ENCODE measurements at places on chromosomes 7 and 10.

GRCh38 chr10:43252166-43252782 lies 14.6 kb downstream of the RASGEF1A start:
- no peak for DNase-seq

DNA sequence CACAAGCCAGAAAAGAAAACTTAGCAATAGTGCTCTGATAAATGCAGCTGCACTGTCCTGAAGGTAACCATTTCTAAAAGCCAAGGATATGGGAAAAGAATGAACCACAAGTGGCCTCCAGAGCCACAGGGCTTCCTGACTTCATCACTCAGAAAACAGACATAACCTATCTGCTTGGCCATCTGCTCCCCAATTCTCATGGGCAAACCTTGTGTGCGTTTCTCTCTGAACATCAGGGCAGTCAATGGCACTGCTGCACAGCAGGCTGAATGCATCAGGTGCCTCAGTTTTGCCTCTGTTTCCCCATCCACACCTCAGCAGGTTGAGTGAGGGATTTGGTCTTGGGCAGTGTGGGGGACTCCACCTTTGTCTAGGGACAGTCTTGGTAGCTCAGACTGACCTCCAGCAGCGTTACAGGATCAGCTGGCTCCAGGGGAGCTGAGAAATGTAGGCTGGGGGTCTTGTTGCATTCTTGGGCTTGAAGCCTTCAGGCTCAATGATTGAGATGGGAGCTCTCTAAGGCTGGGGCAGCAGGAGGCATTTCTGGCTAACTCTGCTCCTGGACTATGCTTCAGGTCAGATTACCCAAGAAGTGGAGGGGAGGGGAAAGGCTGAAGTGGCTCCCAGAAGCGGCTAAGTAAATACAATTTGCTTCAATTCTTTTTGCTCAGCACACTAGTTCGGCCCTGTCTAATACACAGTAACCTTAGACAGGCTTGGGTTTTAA lies 23.6 kb upstream of the PDLIM1 start:
- no peak for DNase-seq

DNA sequence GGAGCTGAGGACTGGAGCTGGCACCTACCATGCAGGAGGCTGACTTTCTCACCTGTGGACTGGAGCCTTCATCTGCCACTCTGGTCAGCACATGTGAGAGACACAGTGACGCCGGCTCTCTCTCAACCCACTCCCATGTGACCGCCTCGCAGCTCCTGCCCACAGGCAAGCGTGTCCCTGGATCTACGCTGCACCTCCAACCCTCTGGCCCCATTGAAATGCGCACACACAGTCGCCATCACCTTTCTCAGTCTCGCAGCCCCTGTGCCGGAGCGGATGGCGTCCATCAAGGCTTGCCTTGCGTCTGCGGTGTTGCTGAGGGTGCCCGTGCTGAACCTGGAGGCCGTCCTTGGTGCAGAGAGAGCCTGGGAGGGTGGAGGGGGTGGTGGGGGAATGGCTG lies 242.2 kb upstream of the GRB10 start:
- DNase-seq: no peak

DNA sequence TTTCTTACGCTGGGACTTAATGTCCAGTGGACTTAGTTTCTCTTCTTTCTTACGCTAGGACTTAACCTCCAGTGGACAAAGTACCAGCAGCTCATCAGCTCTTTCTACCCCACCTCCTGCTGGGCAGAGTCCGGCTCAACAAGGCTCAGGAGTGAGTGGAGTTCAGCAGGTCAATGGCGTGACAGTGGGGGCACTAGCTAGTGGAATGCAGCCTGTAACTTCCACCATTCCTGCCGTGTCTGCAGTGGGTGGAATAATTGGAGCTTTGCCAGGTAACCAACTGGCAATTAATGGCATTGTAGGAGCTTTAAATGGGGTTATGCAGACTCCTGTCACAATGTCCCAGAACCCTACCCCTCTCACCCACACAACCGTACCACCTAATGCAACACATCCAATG lies 199.7 kb downstream of the MLLT10 start:
- DNase-seq: no peak

DNA sequence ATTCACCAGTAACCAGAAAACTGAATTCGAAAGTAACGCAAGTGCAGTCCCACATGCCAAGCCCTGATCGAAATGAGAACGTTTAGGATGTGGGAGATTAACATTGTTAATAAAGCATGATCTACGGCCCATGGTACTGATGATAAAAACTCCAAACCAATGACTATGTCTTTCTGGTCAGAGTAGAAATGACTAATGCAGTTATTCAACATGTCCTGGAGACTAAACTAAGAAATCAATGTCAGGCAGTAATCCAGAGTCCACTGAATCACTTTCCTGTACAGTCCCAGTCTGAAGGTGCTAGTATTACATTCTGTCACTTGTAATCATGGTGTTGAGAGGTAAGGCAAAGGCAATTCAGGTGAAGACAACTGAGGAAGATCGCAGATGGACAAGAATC lies 14.4 kb downstream of the NPSR1 start:
- no peak for DNase-seq

DNA sequence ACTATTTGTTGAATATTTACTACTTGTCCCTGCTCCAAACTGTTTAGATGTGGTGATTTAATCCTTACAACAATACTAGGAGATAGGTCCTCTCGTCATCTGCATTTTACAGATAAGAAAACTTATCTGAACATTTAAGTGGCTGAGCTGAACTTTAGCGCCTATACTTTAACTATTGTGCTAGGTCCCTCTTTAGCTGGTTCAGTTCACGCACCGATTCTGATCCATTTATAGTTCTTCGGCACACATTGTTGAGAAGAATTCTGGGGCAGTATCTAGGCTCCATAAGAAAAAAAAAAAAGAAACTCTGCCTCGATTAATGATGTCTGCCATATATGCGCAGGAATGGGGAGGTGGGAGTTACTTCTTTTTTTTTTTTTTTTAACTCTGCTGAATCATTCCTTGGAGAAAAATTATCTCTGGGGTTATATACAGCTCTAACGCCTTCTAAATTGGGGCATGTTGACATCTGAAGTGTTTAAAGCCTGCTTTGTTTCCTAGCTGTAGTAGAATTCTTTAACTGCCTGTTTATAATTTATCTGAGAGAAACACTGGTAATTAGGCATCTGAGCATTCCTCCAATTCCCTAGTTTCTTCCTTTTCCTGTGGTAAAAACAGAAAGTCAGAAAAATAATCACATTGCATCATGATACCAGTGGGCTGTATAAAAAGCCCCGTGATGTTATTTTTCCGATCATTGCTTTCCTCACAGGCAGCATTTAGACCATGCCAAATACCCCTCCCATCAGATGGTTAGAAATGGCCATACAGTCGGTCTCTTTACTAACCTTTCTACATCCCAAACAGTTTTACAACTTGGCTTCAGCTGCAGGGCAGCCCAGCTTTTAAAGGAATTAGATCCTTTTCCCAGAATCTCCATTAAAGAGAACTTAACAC lies 98.5 kb upstream of the KDM7A start:
- DNase-seq: no peak

DNA sequence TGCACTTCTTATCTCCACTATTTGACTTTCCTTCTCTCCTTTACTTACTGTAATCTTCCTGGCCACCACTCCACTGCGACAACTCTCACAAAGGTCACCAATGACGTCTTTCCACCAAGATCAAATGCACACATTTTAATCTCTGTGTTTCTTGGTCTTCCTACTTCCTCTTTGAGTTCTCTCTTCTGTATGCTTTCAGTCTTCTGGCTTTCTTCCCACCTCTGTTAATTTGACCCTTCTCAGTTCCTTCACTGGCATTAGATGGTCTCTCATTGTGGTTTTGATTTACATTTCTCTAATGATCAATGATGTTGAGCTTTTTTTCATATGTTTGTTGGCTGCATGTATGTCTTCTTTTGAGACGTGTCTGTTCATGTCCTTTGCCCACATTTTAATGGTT lies 31.9 kb downstream of the FAM107B start:
- DNase-seq: no peak

DNA sequence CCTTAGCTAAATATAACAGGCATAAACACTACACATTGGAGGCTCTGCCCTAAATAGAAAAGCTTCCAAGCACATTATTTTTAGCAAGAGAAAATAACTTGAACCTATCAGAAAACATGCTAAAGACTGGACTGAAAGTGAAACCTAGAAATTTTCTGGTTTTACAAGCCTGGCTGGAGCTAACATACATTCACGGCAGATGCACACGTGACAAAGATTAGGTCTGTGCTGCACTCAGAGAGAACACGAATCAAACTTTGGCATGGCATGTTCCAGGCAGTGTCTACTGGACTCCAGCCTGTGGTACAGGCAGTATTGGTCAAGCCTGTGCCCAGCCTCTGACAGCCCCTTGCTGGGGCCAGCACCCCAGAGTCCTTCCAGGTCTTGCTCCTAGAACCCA lies 94.1 kb upstream of the PCBD1 start:
- peak; percentile 41 for DNase-seq

GRCh38 chr10:74063256-74063655 lies 65.3 kb downstream of the VCL start:
- DNase-seq: no peak
